MG63 (cell line): ENCODE measurements at places on chromosomes 12 and 14.

GRCh38 chr12:69476276-69477017 lies 6.3 kb downstream of the FRS2 start:
- DNase-seq: no peak

DNA sequence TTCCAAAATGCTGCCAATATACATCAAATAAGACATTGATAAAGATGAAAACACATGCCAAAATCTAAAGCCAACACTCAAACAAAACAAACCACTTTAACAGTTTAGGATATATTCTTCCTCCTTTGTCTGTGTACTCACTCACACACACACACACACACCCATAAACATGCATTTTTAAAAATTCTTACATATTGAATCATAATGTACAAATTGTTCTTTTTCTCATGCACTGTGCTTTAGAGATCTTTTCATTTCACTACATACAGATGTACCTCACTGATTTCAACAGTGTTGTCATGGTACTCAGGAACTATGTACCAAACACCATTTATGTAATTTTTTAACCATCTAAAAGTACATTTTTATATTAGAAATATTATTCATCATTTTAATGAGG lies 9.5 kb upstream of the RERG start:
- DNase-seq: no peak

GRCh38 chr12:74538491-74539258 lies 1.0 kb downstream of the ATXN7L3B start:
- DNase-seq: peak; percentile 9

DNA sequence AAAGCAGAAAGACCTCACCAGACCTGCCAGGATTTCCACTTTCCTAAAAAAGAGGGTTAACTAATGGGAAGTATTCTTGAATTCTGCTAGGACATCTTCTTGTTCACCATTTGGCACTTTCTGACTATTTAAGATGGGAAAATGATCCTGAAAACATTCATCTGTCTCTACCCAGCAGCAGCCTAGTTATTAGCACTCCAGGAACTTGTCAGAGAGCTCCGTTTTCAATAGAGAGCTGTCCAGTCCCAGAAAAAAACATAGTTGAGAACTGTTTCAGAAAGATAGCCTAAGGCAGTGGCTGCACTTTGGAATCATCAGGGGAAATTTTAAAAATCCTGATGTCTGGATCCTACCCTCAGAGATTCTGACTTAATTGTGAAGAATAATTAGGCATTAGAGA lies 22.1 kb upstream of the CEP83 start:
- DNase-seq: no peak

- DNase-seq: no peak
Measured at GRCh38 chr12:49323524-49324097, 556 bp downstream of the TROAP start.
